A549 treated with dexamethasone at 1 μM for 4 hours (cell line): ENCODE measurements at places on chromosomes 7 and 10. TPM values are rescaled to one million over a fixed set of nuclear protein-coding genes. Genes with fewer than 3 reads are reported as not detected.

Gene HK1
- 36.7 to 47.7 TPM (median 46.5 TPM) in 5 replicates for total RNA-seq

Gene GGCT
- 68.6 to 88.7 TPM (median 76.0 TPM) in 5 replicates for total RNA-seq

Gene IDI2
- 0.07 TPM in 1 of 5 replicates, not detected in the others for total RNA-seq

Gene MKX
- not detected in 5 replicates for total RNA-seq

Gene GLI3
- 0.05 to 0.45 TPM (median 0.19 TPM) in 5 replicates for total RNA-seq

Gene ASB15
- total RNA-seq: not detected in 5 replicates

Gene PNLIP
- 0.16 to 0.27 TPM (median 0.21 TPM) in 5 replicates for total RNA-seq

Gene MPP7
- 0.02 to 0.25 TPM (median 0.12 TPM) in 5 replicates for total RNA-seq

Gene DENND2A
- 0.59 to 1.1 TPM (median 0.78 TPM) in 5 replicates for total RNA-seq

Gene SEMA3D
- total RNA-seq: 0.04 to 0.10 TPM (median 0.07 TPM) in 5 replicates

Gene MMP21
- total RNA-seq: not detected in 5 replicates

Gene CDK1
- total RNA-seq: 72.0 to 90.5 TPM (median 79.8 TPM) in 5 replicates
